ENCODE measurements at places on chromosomes 6 and 20.

GRCh38 chr6:11730641-11731040, 48.0 kb downstream of the ADTRP start:
- no peak for DNase-seq

- no peak for DNase-seq
These were observed 140.4 kb downstream of the DTNBP1 start for GRCh38 chr6:15522427-15522826.

- no peak for DNase-seq
These were observed 49.0 kb upstream of the HIVEP2 start for GRCh38 chr6:142993977-142994376.

GRCh38 chr6:80974579-80974978, 777.9 kb downstream of the TENT5A start:
- no peak for DNase-seq

GRCh38 chr6:13760307-13761304, 49.0 kb upstream of the RANBP9 start:
- DNase-seq: no peak

DNA sequence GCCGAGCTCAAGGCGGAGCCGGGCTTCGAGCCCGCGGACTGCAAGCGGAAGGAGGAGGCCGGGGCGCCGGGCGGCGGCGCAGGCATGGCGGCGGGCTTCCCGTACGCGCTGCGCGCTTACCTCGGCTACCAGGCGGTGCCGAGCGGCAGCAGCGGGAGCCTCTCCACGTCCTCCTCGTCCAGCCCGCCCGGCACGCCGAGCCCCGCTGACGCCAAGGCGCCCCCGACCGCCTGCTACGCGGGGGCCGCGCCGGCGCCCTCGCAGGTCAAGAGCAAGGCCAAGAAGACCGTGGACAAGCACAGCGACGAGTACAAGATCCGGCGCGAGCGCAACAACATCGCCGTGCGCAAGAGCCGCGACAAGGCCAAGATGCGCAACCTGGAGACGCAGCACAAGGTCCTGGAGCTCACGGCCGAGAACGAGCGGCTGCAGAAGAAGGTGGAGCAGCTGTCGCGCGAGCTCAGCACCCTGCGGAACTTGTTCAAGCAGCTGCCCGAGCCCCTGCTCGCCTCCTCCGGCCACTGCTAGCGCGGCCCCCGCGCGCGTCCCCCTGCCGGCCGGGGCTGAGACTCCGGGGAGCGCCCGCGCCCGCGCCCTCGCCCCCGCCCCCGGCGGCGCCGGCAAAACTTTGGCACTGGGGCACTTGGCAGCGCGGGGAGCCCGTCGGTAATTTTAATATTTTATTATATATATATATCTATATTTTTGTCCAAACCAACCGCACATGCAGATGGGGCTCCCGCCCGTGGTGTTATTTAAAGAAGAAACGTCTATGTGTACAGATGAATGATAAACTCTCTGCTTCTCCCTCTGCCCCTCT, 1.1 kb downstream of the CEBPB start:
- DNase-seq: peak; percentile 68

- no peak for DNase-seq
These were observed 48.5 kb upstream of the CCDC167 start for GRCh38 chr6:37548067-37548674.

DNA sequence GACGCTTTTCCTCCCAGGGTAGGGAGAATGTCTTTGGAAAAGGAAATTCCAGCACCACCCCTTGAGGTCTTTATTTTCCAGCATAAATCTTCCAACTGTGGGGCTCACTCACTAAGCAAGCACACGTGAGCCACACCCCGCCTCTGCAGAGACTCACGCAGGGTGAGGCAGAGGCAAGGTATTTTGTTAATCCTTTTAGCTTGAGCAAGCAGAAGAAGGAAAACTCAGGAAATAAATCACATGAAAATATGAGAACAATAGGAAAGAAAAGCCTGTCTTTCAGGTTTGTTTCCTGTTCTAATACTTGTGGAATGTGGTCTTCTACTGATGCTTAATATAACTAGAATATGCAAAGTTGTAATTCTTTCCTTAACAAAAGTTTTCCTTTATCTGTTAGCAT, 4.1 kb upstream of the PHACTR2 start:
- no peak for DNase-seq

DNA sequence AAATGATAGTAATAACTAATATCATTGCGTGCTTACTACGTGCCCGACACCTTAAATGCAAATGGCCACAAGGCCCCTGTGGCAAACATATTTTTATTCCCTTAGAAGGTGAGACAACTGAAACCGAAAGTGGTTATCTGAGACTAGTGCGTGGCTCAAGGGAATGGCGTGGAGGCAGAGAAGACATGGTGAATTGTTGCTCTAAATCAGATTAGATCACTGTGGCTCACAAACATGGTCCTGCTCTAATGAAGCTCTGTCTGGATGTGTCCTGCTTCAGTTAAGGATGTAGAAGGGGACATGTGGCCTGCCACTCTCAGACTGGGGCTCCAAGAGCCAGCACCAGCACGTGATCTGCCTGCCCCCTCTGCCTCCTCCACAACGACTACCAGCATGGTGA, 124.2 kb upstream of the GMDS start:
- DNase-seq: no peak

GRCh38 chr6:95935736-95936135, 80.0 kb upstream of the FUT9 start:
- DNase-seq: no peak

- DNase-seq: no peak
These were observed 84.1 kb upstream of the EPB41L1 start for GRCh38 chr20:36070451-36070850.

GRCh38 chr6:130708338-130708737, 118.9 kb upstream of the SMLR1 start:
- no peak for DNase-seq

- DNase-seq: no peak
These were observed 76.7 kb upstream of the CLDN20 start for GRCh38 chr6:155187106-155187505.

GRCh38 chr6:153958860-153959259, 80.2 kb upstream of the OPRM1 start:
- DNase-seq: no peak

DNA sequence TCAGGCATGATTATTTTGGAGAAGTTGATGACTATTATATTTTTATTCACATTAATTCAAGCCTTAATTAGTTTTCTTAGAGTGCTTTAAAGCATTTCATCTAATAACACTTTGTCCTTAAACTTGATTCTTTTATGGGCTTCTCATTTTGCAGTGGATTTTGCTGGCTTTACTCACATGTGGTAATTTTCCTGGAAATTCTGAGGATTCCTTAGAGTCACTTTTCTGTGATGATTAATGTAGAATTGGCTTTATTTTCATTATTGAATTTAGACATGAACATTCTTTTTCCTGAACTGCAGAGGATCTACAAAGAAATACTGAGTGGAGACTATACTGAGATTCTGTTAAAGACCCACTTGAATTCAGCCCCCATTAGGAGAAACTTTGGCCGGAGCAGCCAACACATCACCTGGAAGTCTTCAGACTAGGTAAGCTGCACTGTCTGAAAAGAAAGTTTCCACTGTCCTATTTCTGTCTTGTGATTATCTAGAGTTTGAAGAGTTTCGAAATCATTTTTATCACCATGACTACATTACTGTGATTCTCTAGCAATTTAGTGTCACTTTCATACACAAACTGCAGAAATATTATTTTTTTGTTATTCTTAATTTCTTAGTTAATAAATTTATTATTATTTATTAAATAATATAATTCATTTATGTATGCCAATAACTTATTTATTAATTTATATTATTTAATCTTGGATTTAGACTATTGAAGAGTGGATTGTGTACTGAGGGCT, 1.9 kb downstream of the RFPL4B start:
- no peak for DNase-seq

- no peak for DNase-seq
These were observed 466.0 kb downstream of the GJA1 start for GRCh38 chr6:121901432-121901831.

DNA sequence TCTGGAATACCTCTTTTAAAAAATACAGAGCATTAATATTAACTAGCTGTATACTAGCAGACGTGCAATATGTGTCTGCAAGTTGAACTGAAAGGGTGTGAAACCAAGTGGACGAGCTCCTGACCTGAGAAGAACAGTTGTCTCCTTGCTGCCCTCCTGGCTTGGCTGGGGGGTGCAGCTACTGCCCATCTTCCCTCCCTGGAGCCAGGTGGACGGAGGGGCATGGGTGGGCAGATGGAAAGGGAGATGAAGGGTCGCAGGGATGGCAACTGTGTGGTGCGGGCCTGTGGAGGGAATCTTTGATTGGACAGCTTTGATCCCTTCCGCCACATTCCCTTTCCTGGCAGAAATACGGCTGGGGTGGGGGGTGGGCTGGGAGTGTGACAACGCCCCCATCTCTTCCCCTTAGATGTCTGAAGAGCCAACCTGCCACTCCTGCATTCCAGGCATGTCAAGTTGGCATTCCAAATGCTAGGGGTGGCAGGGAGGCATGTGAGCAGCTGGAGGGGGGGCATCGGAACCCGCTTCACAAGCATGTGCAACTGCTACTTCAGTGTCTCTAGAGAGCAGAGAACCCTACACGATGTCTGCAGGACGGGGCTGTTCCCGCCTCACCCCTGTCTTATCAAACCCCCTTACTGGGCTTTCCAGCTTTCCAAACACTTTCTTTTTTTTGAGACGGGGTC, 37.3 kb downstream of the SRSF3 start:
- DNase-seq: no peak

GRCh38 chr20:12152996-12153395, 235.3 kb downstream of the BTBD3 start:
- no peak for DNase-seq

DNA sequence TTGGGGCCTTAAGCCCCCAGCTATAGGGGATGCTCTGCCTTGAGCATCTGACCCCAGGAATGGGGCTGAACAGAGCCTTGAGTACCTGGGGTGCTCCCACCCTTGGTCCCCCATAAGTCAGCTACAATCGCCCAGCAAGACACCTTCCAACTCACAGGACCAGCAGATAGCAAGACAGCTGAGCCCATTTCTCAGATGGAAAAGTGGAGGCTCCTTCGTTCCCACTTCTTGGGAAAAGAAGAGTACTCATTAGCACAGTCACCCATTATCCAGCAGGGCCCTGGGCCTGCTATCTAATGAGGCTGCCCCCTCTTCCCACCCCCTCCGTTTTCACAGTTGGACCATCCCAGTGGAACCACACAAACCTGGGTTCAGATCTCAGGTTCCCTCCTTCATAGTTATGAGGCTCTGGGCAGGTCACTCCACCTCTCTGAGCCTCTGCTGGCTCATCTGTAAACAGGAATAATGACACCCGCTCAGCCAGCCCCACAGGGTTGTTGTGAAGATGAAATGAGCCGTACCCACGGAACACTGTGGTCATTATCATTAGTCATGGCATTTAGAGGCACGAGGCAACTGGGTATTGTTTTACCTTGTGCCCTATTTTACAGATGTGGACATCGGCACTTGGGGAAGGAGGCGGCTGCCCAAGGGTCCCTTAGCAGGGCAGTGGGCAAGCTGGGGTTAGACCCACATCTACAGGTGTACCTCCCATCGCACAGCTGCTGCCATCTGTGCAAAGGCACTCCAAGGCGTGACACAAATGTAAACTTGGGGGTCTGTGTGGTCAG, 4.5 kb downstream of the LPIN3 start:
- DNase-seq: no peak

GRCh38 chr6:33405386-33405940, 5.4 kb upstream of the PHF1 start:
- DNase-seq: no peak

GRCh38 chr20:20366551-20366875, 1.4 kb upstream of the INSM1 start:
- DNase-seq: no peak

DNA sequence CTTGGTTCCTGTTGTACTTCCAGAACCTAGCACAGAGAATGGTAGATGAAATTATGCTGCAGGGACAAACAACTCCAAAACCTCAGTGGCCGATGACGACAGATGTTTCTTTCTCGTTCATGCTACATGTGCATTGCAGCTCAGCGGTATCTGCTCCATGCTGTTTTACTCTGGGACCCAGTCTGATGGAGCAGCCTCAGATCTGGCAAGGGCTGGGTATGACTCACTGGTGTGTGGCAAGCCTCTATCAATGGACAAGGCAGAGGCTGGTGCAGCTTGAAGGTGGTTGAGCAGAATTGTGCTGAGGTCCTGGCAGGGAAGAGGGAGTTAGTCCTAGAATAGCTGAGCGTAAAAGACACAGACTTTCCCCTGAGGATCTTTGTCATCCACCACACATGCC, 10.3 kb upstream of the BLCAP start:
- DNase-seq: no peak

- no peak for DNase-seq
These were observed 103.1 kb upstream of the NAA20 start for GRCh38 chr20:19913927-19914614.

DNA sequence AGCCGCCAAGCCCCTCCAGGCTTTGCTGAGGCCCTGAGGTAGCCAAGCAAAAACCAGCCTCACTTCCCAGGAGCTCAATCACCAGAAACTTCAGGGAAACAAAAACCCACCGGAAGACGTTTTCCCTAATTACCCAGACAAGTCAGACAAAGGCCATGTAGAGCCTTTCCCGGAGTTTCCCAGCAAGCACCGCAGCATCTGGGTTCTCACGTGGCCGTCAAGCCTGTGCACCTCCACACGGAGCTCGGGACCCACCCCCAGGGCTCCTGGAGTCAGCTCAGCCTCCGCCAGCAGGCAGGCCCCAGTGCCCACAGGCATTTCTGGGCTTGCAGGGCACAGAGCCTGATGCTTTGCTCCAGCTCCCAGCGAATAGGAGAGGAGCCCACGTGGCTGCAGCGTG, 10.1 kb upstream of the MRGBP start:
- no peak for DNase-seq

- DNase-seq: no peak
These were observed 199.0 kb downstream of the SOD2 start for GRCh38 chr6:159493898-159494585.

- DNase-seq: no peak
These were observed 813.7 kb downstream of the KIF16B start for GRCh38 chr20:15759594-15759993.

DNA sequence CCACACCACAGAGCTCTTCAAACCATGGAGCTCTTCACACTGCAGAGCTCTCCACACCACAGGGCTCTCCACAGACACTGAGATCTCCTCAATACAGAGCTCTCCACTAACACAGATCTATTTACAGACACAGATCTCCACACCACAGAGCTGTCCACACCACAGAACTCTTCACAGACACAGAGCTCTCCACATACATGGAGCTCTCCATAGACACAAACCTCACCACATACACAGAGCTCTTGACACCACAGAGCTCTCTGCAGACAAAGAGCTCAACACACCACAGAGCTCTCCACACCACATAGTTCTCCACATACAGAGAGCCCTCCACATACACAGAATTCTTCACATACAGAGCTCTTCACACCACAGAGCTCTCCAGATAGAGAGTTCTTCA, 53.0 kb downstream of the ERMARD start:
- DNase-seq: no peak

DNA sequence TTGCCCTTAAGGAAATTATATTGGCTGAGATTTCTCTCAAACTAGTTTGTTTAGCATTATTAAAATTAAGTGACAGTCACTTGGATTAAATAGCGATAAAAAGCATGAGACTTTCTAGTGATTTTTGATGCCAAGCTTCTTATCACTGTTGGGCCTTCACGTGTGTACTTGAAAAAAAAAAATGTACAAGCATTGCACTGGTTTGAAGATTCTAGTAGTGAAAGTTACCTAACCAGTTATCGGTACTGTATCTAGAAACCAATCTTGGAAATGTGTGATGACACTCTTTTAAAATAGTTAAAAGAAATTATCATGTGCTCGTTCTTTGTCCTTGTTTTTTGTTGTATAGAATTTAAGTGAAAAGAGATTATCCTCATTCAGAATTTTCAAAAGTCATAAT, 102.1 kb downstream of the SCAF8 start:
- no peak for DNase-seq

Measured in progenitor cell of endocrine pancreas (in vitro differentiated cells).